ENCODE measurements at places on chromosomes 3 and 15. TPM values are rescaled to one million over a fixed set of nuclear protein-coding genes. Genes with fewer than 3 reads are reported as not detected.

DNA sequence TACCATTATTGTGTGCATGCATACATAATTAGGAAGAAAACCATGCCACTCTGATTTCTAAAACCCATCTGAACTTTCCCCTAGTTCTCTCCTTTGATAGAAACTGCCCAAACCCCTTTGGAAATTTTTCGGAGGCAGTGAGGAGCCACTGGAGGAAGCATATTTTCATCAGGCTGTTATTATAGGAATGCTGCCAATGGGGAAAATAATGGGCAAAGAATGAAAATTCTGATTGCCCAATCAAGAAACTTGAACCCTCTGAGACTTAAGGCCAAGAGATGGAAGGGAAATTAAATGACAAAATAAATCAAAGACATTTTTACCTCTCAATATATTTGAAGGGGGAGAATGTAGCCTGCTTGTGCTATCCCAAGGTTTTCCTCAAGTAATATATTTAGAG is 376.0 kb upstream of the PDZRN3 start:
- DNase-seq: peak; percentile 32

GRCh38 chr3:18246336-18247060 is 178.6 kb downstream of the SATB1 start:
- no peak for DNase-seq

GRCh38 chr3:48269592-48269991 is 28.7 kb downstream of the ZNF589 start:
- no peak for DNase-seq

DNA sequence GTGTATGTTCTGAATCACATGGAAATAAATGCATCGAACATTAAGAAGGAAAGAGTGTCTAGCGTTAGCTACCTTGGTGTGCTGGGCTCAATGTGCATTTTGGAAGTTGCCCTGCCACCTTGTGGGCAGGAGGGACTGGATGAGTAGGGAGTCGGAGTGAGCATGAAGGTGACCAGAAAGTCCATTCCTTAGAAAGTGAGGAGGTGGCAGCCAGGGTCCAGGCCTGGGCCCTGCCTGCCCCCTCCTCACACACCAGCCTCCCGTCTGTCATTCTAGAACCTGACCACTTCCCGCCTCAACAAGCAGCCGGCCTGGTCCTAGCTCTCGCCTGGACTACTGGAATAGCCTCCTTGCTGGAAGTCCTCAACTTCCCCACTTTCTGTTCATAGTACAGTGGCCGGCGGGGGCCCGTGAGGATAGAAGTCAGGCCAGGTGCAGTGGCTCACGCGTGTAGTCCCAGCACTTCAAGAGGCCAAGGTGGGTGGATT is 10.2 kb upstream of the GATA2 start:
- no peak for DNase-seq

DNA sequence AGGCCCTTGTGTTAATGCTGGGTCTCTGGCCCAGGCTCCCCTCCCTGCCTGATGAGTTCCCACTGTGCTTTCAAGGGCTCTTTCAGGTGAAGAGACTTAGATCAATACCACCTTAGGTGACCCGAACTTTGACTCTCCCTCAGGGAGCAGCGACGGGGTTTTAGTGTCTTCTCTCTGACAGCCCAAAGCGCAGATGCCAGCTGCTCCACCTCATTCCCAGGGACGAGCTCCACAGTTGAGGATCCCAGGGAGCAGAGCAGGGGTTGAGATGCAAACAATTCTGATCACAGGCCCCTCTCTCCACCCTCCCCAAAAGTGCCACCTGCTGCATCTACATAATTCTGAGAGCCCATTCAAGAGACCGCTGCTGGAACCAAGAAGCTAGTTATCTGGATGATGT is 265.1 kb downstream of the TJP1 start:
- DNase-seq: no peak

DNA sequence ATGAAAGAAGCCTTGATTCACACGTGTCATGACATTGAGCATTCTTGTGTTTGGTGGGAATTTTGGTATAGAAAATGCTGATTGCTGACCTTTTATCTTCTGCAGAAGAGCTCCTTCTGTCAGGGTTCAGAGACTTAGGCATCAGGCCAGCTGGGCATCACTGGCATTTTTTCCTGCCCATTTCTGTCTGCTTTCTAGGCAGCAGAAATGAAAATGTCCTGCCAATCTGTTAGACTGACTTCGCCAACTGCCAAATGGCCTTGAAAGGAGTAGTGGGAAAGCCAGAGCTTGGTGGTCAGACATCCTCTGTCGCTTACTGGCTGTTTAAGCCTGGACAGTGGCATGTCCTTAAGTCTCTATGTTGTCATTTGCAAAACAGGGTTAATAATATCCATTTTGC is 57.4 kb downstream of the EEFSEC start:
- DNase-seq: no peak

DNA sequence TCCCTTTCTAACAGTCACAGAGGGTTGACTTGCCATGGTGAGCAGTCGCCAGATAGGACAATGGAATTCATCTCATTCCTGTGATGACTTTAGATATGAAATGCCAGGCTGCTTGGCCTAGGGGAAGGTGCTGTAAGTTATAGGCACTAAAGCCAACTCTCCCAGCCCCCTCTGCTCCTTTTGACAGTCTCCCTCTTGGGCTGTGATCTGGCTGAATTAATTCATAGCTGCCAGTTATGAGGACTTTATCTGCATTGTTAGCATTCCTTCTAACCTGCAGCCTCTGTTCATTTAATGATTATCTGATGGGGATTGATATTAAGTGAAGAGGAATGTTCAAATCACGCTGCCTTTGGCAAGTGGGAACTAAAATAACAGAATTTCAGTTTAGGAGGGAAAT is 427.1 kb upstream of the RASGRP1 start:
- DNase-seq: no peak

DNA sequence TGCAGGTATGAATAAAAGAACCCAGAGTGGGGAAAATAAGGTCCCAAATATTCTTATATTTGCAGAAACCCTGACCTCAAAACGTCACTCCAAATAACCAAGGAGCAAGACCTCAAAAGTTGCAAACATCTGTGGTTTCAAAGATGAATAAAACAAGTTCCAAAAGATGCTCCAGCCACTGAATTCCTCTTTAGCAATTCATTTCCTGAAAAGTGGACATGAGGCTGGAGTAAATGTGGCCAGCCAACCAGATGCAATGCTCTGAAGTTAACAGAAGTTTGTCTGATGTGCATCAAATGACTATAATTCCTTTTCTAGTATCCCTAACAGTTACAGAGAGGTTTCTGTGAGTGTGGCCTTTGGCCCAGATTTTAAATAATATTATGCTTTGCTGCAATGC is 71.2 kb upstream of the WNT5A start:
- DNase-seq: no peak

DNA sequence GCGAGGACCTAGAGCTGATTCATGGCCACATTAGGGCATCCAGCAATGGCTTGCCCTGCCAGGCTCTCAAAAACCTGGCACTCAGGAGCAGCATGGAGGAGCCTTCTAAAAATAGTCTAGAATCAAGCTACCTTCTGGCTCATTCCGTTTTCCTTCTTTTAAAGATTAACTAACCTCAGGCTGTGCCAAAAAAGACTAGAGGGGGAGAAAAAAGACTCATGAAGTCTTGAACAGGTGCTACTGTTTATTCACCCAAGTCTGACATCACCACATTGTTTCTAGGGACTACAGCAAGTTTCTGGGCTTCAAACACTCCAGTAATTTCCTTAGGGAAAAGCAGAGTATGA is 125.8 kb downstream of the TNIK start:
- DNase-seq: no peak

- DNase-seq: no peak
Observed at GRCh38 chr15:68340726-68341671, 63.5 kb downstream of the FEM1B start.

- DNase-seq: no peak
Observed at GRCh38 chr3:55544219-55544618, 57.1 kb upstream of the WNT5A start.

- no peak for DNase-seq
Observed at GRCh38 chr3:117630885-117631284, 921.3 kb downstream of the TUSC7 start.

DNA sequence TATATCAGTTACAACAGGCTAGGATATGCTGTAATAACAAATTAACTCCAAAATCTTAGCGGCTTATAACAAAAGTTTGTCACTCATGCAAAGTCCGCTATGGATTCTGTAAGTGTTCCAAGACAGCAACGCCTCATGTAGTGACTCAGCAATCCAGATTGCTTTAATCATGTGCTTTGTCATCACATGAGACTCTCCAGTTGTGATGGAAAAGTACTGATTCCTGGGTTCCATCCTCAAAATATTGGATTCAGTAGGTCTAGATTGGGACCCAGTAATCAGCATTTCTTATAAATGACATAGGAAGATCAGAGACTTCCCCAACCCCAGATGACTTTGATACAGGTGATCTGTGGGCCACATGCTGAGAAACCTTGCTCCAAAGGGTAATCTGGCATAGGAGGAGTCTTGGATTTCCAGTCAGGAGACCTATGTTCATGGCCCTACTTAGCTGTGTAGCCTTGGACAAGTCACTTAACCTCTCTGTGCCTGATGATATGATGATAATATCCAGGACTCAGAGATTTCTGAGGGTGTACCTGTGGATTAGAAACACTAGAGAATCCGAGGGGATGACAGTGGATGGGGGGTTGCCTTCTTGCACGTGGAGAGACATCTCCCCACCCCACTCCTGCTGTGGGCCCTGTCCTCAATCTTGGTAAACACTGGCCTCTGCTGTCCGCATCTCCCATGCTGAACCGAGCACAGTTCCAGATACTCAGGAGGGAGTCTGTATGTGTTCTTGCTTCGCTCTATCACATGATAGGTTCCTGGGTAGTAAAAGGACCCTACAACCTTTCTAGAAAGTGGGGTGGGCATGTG is 65.5 kb downstream of the CORO2B start:
- peak; percentile 94 for DNase-seq

GASK1A gene
- 0.88 TPM for total RNA-seq

ZNF860 gene
- 0.59 TPM for total RNA-seq

SORD gene
- total RNA-seq: 12.4 TPM

CDC25A gene
- 0.88 TPM for total RNA-seq

ABHD14A gene
- total RNA-seq: 18.8 TPM

XPC gene
- 52.1 TPM for total RNA-seq

TRH gene
- total RNA-seq: under 0.01 TPM

ATP10A gene
- total RNA-seq: 32.9 TPM

All from osteoblast (primary cell).